GDM1 (cell line): ENCODE measurements at places on chromosomes 4 and X.
A peak's percentile ranks its signal among the peaks of the same experiment; 100 is the strongest.

DNA sequence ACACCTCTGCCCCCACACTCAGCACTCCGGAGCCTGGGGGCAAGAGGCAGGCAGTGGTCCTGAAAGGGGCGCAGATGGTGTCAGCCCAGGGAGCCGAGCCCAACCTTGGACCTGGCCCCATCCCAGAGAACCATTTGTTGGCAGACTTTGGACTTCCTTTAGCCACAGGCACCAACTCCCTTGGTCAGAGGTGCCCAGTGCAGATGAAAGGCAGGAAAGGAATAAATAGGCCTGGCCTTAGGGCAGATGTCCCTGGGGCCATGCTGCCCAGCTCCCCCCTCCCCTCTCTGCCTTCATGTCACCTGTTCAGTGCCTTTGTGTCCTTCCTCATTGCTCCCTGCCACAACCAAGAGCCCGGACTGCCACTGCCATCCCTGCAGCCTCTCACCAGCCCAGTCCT, 52.8 kb downstream of the SEL1L3 start:
- DNase-seq: no peak

- DNase-seq: no peak
Measured at GRCh38 chr4:1196421-1197183, 24.2 kb upstream of the SPON2 start.

GRCh38 chr4:83947125-83947829, 411.4 kb downstream of the GPAT3 start:
- no peak for DNase-seq

DNA sequence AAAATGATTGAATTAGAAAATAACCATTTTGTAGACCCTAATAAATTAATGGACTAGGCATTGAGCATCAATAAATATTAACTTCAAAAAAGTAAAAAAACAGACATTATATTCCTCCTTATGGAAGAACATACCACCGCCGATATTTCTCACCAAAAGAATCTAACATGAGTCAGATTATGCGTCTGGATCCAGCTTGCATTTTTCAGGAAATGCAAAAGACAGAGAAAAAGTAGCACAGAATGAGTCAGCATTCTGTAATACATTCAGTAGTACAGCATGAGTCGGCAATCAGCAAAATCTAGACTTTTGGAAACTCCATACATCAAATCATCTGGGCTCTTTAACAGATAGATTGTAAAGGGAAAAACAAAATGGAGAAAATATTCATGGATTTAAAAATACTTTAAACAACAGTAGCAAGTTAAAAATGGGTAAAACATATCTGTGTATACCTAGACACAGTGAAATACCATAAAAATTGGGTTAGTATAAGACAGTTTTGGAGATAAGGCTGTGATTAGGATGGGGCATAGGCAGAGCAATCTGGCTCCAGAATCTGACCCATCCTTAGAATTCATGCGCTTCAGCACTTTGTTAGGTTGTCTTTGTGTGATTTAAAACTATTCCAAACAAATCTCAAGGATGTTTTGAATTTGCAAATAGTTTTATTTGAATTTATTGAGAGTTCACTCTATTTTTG, 633.0 kb upstream of the FAM241A start:
- DNase-seq: no peak

DNA sequence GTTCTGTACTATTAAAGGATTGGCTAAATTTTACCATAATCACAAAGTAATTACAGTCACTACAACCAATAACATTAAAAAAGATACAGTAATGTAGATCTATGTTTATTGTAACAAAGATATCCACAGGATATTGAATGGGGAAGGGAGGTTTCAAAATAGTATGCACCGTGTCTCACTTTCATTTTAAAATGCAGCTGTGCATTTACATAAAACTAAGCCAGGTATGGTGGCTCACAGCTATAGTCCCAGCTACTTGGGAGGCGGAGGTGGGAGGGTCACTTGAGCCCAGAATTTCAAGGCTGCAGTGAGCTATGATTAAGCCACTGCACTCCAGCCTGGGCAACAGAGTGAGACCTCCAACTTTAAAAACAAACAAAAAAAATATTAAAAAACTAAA, 8.5 kb downstream of the SRP72 start:
- DNase-seq: no peak

DNA sequence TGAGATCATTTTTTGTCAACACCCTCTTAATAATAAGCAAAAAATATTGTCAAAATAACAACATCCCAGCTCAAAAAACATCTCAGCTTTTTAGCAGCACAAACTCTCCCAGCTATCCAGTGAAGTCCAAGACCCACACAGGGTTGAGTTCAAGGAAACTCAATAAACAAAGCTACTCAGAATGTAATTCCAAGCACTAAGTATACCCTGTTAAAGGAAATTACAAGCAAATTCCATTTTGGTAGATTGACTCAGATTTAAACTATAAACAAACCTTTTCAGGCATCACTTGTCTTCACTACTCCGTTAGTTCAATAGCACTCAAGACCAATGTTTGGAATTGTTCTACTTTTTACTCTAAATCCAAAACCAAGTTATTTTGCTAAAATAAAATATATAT, 506.0 kb upstream of the INTU start:
- no peak for DNase-seq

DNA sequence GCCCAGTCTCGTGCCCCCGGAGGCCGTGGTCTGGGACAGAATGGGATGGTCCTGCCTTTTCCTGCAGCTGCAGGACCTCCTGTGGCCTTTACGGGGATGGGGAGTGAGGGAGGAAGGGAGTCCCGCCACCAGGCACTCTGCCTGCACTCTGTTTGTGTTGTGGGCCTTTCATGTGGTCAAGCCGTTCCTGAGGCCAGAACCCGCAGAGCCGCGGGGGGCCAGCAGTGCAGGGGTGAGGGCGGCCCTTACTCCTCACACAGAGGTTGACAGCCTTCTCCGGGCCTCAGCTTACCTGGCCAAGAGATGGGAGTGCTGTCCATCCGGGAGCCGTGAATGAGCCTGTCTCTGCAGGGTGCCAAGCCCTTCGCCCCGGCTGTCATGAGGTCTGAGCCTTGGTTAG, 230.7 kb downstream of the AFAP1 start:
- DNase-seq: no peak

DNA sequence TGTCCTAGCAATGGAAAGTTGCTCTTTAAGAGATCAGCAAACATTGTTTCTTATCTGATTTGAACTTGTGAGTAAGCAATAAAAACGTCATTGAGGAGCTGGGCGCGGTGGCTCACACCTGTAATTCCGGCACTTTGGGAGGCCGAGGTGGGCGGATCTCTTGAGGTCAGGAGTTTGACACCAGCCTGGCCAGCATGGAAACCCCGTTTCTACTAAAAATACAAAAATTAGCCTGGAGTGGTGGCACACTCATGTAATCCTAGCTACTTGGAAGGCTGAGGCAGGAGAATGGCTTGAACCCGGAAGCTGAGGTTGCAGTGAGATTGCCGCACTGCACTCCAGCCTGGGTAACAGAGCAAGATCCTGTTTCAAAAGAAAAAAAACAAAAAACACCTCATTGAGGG, 11.2 kb upstream of the PLAC8 start:
- no peak for DNase-seq

DNA sequence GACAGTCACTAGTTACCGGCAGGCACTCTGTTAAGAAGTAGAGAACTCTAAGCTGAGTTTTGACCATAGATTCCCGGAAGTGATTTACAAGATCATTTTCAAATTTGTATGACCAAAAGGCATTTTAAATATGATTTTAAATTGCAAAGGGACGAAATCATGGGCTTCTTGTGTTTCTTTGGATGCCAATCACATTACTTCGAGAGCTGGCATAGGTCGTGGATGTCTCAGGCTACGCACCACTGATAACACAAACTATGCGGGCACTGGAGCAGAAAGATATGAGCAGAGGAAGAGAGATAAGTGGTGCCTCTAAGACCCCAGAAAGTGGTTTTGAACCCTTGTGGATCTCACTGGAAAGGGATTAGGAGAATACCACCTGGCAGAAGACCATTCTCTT, 294.2 kb upstream of the FTHL17 start:
- DNase-seq: no peak

GRCh38 chr4:177441061-177441802, 1.0 kb downstream of the AGA start:
- DNase-seq: peak; percentile 0

DNA sequence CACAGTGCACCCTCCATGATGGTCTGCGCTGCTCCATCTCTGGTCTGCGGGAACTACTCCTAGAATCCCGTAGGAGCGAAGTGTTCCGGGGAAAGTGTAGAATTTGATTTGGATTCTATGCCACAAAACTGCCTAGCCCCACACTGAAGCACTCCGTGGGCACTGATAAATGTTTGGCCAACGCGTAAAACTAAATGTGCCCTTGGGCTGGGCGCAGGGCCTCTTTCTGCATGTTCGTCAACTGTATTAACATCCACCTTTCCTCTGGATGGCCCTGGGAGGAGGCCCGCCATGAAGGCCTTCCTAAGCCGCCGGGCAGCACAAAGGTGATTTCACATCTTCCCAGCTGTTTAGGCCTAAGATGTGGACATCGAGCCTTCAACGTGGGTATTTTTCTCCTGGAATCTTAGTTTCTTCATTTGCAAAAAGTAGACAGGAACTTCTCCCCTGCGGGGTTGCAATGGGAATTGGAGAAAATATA, 2.6 kb downstream of the MSX1 start:
- DNase-seq: no peak

- no peak for DNase-seq
Measured at GRCh38 chrX:115952417-115953092, 218.0 kb upstream of the AGTR2 start.

- DNase-seq: no peak
Measured at GRCh38 chrX:77450996-77451395, 3.8 kb downstream of the FGF16 start.
